ENCODE measurements at places on chromosomes 5 and 9.

GRCh38 chr5:171386861-171387344 lies 746 bp upstream of the NPM1 start:
- peak; percentile 42 for DNase-seq

GRCh38 chr5:154493274-154493673 lies 15.2 kb upstream of the HAND1 start:
- DNase-seq: no peak

DNA sequence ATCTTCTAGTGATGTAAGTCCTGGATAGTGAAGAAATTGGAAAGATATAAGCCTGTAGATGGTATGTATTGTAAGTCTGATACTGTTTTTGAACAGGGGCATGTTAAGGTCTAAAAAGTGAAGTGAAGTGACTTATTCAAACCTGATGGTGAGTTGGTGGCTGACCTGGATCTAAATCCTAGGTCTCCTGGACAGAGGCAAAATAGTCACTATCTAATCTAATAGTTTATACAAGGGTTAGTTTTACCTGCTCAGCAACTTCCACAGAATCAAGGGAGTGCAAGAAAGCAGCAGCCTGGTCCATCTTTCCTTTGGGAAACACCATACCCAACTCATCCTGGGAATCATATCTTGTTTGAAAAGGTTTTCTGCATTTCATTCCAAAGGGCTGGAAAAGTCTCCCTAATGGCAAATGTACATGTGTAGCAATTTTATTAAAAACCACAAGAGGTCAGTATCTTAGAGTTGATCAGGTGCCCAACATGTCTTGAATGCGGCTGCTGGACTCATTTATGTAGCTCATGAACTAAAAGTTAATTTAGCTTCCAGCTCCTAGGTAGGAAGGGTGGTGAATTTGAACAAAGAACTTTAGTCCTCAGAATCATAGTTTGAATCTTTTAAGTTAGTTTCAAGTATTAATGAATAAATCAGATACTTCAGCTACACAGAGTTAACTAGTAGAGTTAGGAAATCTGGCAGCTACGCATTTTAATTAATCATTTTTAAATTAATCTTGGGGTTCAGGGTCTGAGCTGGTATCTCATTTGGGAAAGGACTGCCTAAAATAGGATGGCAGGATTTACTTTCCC lies 26.0 kb downstream of the SKP2 start:
- peak; percentile 42 for DNase-seq

DNA sequence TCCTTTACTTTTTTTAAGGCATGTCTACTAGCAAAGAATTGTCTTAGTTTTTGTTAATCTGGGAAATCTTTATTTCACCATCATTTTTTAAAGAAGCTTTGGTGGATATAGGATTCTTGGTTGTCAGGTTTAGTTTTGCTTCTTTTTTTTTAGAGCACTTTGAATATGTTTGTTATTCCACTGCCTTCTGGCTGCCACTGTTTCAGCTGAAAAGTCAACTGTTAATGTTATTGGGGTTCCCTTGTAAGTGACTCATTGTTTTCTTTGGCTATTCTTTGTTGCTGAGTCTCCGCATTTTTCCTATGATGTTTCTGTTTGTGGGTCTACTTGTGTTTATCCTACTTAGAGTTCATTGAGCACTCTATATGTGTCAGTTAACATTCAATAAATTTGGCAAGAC lies 44.4 kb downstream of the PHAX start:
- DNase-seq: no peak

DNA sequence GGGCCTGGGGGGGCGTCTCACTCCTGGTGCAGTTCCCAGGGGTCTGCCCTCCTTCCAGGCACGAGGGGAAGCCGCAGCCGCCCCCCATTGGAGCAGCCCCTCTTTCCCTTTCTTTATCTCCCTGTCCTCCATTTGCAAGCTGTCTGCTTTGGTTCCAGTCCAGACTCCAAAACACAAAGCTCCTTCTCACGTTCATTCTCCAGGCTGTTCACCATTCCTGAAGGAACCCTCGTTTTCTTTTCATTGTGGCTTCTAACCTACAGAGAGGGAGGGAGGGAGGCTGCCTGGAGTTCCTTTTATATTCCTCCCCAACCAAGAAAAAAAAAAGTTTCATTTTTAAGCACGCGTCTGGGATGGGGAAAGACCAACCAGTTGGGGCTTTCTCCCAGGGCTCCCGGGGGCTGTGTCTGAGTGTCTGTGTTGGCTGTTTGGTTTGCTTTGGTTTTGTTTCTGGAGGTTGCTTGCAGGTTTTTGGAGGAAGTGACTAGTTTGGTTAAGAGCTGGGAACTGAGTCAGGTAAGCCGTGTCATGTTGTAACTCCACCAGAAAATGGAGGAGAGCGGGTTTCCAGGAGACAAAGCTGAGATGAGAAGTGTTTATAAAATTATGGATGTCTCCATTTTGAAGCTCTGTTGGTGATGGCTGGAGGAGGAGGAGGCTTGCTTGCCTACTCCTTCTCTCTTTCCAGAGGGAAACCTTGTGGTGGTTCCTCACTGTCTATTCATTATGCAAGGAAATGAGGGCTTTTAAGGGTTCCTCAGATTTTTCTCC lies 1.6 kb downstream of the ZNF462 start:
- no peak for DNase-seq

GRCh38 chr5:84301535-84301934 lies 83.1 kb downstream of the EDIL3 start:
- no peak for DNase-seq

DNA sequence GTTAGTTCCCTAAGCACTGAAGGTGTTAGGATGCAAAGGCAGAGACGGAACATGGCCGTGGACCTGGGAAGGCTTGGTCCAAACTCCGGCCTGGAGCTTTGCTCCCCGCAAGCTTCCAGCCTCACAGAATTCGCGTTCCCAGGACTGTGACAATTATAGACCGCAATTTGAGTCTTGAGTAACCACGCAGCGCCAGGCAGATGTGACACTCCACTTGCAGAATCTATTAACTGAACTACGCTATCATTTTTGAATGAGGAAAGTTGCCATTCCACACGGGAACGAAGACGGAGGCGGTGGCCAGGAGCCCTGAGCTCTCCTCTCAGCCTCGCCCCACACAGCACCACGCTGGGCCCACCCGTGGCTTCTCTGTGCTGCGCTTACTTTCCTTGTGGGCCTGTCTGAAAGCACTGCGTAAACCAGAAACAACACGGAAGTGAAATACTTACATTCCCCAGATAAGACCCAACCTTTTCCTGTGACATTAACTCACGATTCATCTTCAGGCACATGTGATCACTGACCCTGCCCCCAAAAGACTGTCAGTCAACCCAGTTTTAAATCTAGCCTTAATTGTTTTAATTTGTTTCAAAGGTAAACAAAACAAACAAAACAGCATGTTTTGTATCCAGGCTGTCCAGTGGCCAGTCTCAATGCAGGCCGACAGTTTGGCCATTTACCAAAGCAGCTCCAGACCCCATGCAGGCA lies 16.1 kb upstream of the COL5A1 start:
- DNase-seq: no peak

GRCh38 chr9:16787724-16788123 lies 82.7 kb downstream of the BNC2 start:
- DNase-seq: no peak

GRCh38 chr9:79572032-79572607 lies 355 bp downstream of the TLE4 start:
- peak; percentile 54 for DNase-seq

- DNase-seq: peak; percentile 64
Measured at GRCh38 chr5:149062371-149063016, 368 bp downstream of the SH3TC2 start.

- DNase-seq: peak; percentile 41
Measured at GRCh38 chr9:19641046-19641445, 147.8 kb downstream of the SLC24A2 start.

- no peak for DNase-seq
Measured at GRCh38 chr9:122225312-122226141, 3.2 kb downstream of the LHX6 start.

DNA sequence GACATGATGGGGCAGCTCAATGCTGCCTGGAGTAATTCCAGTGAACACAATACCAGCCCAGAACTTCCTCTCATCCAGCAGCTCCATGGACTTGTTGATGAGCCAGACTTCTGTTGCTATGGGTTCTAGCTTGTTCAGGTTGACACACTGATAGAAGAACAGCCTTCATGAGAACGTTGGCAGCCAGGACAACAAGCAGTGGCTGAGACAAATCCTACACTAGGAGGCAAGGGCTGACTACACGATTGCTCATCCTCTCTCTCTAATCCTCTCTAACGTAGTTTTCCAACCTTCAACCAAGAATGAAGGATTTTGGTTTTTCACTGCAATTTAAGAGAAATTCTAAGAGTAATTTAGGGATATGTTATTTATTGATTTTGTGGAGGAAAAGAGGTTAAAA lies 67.8 kb downstream of the NIPSNAP3B start:
- DNase-seq: no peak

- no peak for DNase-seq
Measured at GRCh38 chr5:170372971-170373370, 16.2 kb downstream of the KCNMB1 start.

- peak; percentile 78 for DNase-seq
Measured at GRCh38 chr9:136093995-136094881, 851 bp downstream of the NACC2 start.

GRCh38 chr5:161544350-161544765 lies 2.2 kb downstream of the GABRB2 start:
- peak; percentile 62 for DNase-seq

DNA sequence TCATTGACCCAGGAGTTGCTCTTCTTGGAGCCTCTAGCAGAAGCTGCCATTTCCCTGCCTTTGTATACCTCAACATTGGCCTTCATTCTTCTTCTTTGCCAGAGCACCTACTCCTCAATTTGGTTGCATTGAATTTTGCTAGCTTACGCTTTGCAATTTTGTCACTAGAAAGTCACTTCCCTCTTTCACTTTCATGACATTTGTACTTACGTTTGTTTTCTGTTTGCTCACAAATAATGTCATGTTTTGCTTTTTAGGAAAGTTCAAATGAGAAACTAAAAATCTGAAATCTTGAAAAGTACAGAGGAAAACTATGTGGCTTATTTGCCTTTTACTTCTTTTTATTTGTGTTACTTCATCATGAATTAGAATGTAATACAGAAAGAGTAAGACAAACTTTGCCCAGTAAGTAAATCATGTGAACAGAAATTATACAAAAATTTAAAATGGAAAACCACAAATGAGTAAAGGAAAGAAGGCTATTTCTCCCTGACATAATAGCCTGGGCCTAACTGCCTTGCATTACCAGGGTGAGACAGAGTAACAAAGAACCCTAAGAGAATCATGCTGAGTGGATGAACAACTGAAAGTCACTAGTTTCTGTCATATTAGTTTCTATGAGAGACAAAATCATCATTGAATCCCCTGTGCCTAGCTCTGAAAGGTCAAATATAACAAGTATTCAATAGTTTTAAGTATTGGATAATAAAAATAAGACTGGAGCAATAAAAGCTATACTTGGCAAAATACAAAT lies 7.4 kb upstream of the IFNA1 start:
- peak; percentile 36 for DNase-seq

- DNase-seq: peak; percentile 98
Measured at GRCh38 chr9:35096035-35096849, at the start of gene PIGO. Gene PIGO (minus strand): TSS chr9:35096591. CDS start chr9:35095565, 1,026 bp downstream.

DNA sequence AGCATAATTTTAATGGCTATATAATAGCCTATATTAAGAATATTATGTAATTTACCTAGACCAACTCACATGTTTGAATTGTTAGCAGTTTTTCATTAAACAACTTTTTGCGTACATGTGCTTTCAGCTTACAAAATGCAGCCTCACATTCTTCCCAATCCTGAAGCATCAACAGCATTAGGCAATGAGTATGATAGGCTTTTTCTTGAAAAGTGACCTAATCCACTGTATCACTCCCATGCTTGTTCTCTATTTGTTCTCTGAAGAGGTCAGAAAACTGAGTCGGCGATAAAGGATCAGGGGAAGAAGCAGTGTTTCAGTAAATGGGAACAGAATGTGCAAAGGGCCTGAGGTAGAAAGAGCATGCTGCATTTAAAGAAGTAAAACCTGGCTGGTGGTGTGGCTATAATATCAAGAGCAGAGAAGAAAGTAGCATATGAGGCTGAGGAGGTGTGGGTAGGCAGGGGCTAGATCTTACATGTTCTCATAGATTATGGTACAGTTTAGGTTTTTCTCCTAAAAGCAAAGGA lies 212.4 kb downstream of the SAXO1 start:
- DNase-seq: no peak

- no peak for DNase-seq
Measured at GRCh38 chr9:118009614-118010013, 305.4 kb downstream of the TLR4 start.

DNA sequence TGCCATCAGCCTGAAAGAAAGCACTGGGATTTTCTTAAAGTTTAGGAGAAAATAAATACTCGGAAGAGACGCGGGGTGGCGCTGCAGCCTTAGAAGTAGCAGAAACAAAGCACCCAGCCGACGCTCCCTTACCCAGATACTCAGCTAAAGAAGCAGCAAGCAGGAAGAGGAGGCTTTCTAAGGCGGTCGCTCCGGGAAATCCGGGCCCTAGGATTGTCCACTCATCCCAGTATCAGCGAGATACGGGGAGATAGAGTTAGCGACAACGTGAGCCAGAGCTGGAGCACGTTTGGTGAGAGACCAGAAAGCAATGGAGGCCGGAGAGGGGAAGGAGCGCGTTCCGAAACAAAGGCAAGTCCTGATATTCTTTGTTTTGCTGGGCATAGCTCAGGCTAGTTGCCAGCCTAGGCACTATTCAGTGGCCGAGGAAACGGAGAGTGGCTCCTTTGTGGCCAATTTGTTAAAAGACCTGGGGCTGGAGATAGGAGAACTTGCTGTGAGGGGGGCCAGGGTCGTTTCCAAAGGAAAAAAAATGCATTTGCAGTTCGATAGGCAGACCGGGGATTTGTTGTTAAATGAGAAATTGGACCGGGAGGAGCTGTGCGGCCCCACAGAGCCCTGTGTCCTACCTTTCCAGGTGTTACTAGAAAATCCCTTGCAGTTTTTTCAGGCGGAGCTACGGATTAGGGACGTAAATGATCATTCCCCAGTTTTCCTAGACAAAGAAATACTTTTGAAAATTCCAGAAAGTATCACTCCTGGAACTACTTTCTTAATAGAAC lies at the start of gene PCDHB2:
Gene PCDHB2 (plus strand): TSS at position 135 of the 782 bp plus-strand sequence. CDS start 176 bp downstream, at position 311.
- DNase-seq: peak; percentile 61

- DNase-seq: no peak
Measured at GRCh38 chr5:170250810-170251317, 18.1 kb downstream of the C5orf58 start.

- no peak for DNase-seq
Measured at GRCh38 chr5:14365831-14366430, 215.7 kb upstream of the OTULINL start.

- no peak for DNase-seq
Measured at GRCh38 chr5:63346451-63346850, 615.8 kb downstream of the HTR1A start.

- DNase-seq: no peak
Measured at GRCh38 chr9:78927099-78927940, 630.4 kb downstream of the PSAT1 start.

- peak; percentile 84 for DNase-seq
Measured at GRCh38 chr9:120436983-120437475, 142.9 kb downstream of the CDK5RAP2 start.

- no peak for DNase-seq
Measured at GRCh38 chr9:123090198-123090896, 56.9 kb downstream of the GPR21 start.

GRCh38 chr9:128072144-128073021 lies 4.4 kb downstream of the SLC25A25 start:
- DNase-seq: peak; percentile 88

GRCh38 chr9:83708515-83709158 lies 879 bp upstream of the UBQLN1 start:
- DNase-seq: peak; percentile 85

GRCh38 chr5:170143710-170144109 lies 38.0 kb downstream of the FOXI1 start:
- no peak for DNase-seq

All from NB4 (cell line).